Effector memory CD8-positive, alpha-beta T cell (primary cell): ENCODE measurements at places on chromosomes 12 and 14.

GRCh38 chr14:67464879-67465278, 23.6 kb downstream of the TMEM229B start:
- no peak for DNase-seq

GRCh38 chr12:122917507-122918121, 21.7 kb upstream of the VPS37B start:
- DNase-seq: no peak

- DNase-seq: no peak
Measured at GRCh38 chr12:2225696-2226095, 172.9 kb downstream of the CACNA1C start.

DNA sequence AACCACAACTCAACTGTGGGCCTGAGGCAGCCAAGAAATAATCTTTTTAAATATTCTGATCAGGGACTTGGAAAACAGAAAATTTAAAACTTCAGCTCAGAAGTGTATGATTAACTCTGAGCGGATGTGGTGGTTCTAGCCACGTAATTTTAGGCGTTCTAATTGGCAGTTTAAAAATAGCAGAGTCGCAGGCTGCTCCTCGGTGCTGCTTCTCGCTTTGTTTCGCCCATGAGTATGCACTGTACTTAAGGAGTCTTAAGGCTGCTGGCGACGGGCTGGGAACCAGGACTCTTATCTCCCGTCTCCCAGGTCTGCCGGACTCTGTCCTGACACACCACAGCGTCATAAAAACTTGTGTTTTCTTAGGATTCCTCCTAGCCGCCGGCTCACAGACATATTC, 113.4 kb upstream of the PELI2 start:
- peak; percentile 17 for DNase-seq

GRCh38 chr12:45695606-45696005, 33.9 kb upstream of the ARID2 start:
- DNase-seq: no peak

DNA sequence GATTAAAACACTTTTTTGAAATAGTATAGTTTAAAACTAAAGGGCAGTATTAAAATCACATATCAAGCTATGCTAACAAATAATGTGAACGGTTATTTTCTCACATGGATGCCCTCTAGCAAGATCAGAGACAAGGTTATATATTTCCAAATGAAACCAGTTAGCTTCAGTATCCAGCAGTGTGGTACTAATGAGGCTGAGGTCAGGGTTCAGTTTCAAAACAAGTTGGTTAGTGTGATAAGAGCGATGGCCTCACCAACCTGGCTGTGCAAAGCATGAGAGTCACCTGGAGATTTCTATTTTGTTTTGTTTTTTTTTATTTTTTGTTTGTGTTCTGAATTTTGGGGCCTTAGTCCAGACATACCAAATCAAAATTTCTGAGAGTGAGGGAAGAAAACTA, 352.2 kb upstream of the KITLG start:
- DNase-seq: no peak
